Stimulated activated CD4-positive, alpha-beta T cell treated with anti-CD3 and anti-CD28 coated beads, Interleukin-1b, Interleukin-23, amount 100 ng/mL, for 4 hours (primary cell): ENCODE measurements at places on chromosomes 11 and 22.

DNA sequence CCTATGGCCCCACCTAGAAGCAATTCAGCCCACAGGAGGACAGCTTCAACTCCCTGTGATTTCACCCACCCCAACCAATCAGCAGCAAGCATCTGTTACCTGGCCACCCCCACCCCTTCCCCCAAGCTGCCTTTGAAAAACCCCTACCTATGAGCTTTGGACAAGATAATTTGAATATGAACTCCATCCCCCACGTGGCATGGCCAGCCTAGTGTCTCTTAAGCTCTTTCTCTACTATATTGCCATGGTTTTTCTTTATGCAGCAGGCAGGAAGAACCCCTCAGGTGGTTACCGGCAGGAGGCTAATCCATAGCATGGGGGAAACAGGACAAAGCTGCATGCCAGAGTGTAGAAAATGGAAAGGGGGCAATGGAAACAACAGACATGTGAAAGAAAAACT, 29.0 kb downstream of the CTSC start:
- no peak for DNase-seq

DNA sequence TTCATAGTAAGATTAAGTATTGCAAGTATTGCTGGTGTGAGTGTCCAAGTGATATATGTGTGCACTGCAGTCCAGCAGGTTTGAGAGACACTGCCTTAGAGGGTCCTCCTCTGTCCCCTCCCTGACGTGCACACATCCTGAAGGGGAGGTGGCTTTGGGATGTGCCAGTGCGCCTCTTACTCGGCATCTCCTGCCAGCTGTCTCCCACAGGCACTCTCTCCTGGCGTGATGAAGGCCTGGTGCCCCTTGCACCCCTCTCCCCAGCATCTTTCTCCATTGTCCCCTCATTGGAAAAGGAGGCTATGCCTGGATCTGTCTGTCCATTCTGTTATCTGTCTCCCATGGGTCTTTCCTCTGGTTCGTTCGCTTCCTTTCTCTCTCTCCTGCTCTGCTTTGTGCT, 24.2 kb downstream of the GTPBP1 start:
- DNase-seq: no peak

DNA sequence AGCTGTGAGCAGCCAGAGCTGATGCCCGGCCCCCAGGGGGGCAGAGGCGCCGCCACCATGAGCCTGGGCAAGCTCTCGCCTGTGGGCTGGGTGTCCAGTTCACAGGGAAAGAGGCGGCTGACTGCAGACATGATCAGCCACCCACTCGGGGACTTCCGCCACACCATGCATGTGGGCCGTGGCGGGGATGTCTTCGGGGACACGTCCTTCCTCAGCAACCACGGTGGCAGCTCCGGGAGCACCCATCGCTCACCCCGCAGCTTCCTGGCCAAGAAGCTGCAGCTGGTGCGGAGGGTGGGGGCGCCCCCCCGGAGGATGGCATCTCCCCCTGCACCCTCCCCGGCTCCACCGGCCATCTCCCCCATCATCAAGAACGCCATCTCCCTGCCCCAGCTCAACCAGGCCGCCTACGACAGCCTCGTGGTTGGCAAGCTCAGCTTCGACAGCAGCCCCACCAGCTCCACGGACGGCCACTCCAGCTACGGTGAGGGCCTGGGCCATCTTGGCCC, 6.1 kb downstream of the CDC42EP1 start:
- DNase-seq: no peak

DNA sequence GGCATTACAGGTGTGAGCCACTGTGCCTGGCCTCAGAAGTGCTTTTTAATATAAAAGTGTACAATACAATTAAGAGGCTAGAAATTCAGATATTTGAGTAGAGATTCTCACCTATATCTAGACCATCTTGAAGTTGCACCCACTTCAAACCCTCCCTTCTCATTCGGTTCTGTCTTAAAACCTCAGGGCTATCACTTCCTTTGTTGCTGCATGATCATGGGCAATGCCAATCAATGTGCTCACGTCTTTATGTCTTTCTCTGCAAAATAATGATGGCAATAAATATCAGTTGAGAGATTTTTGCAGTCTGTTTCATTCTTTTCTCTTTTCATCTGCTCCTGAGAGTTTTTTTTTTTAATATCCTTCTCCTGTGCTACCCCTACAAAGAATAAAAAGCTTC, 9.3 kb upstream of the NUP160 start:
- DNase-seq: no peak

DNA sequence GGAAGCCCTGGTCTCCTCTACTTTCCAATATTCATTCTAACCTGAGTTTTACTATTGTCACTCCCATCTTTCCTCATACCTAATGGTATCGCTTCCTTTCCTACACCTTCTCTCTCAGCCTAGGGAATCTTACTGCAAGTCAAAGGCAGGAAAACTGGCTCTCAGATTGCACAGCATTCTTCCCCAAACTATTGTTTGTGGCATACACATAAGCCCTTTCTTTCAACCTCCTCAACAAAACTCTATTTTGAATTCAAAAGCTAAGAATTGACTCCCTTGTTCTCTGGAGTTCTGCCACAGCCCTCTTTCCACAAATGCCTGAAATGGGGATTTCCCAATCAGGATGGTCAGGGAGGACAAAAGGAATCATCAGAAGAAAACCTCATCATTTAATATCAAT, 181.5 kb downstream of the FAM76B start:
- no peak for DNase-seq
